ENCODE measurements at places on chromosomes 13 and 19. TPM values are rescaled to one million over a fixed set of nuclear protein-coding genes. Genes with fewer than 3 reads are reported as not detected.

Gene MYO1F
- total RNA-seq, result 0.21 TPM

Gene CYP4F8
- total RNA-seq, result not detected

Gene TSSK6
- total RNA-seq, result 6.4 TPM

Gene TMEM145
- 4.9 TPM for total RNA-seq

Gene TDRD12
- 0.29 TPM for total RNA-seq

Gene FSD1
- 11.3 TPM for total RNA-seq

Gene IFNL3
- not detected for total RNA-seq

Gene VAV1
- total RNA-seq, result 0.50 TPM

Gene HIPK4
- total RNA-seq, result not detected

Gene FUT6
- 0.84 TPM for total RNA-seq

Gene USHBP1
- 0.29 TPM for total RNA-seq

Gene ZNF578
- total RNA-seq, result 4.0 TPM

Gene ADAMTSL5
- 0.58 TPM for total RNA-seq

Gene CFAP97D2
- not detected for total RNA-seq

Gene PCP2
- total RNA-seq, result 0.75 TPM

Gene GNA15
- 2.3 TPM for total RNA-seq

Gene APOC4
- total RNA-seq, result not detected
